CD8-positive, alpha-beta memory T cell (primary cell): ENCODE measurements at places on chromosomes 2 and 18.

DNA sequence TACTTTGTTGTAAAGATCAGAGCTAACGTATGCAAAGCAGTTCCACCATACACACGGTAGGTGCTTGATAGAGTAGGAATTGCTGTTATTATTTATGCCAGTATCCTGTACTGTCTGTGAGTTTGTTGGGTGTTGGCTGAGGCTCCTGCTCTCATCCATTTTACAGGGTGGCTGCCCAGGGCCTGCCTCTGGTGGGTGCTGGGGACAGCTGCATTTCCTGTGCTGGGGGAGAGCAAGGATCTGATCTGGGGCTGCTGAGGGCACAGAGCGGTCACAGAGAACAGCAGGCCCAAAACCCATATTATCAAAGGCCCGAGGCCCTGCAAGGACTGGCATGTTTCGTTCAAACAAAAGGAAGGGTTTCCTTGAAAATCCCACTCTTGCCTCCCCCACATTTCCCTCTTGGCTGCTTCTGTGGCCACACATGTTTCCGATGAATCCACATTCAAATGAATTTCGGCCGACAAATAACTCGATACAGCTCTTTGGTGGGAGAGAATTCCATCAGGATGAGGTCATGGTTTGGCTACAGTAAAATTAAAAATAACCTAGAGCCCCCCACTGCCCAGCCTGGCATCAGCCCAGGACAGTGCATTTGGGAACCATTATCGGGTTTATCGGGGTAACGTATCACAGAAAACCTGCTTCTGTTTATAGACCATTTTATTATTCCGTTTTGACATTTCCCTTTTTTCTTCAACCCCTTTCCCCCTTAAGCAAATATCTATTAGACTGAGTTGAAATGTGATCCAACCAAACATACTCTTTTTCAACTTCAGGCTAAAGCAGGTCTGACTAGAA lies 143.4 kb downstream of the CYRIA start:
- DNase-seq: no peak

- DNase-seq: no peak
Observed at GRCh38 chr2:26534865-26535662, 57.1 kb upstream of the OTOF start.

DNA sequence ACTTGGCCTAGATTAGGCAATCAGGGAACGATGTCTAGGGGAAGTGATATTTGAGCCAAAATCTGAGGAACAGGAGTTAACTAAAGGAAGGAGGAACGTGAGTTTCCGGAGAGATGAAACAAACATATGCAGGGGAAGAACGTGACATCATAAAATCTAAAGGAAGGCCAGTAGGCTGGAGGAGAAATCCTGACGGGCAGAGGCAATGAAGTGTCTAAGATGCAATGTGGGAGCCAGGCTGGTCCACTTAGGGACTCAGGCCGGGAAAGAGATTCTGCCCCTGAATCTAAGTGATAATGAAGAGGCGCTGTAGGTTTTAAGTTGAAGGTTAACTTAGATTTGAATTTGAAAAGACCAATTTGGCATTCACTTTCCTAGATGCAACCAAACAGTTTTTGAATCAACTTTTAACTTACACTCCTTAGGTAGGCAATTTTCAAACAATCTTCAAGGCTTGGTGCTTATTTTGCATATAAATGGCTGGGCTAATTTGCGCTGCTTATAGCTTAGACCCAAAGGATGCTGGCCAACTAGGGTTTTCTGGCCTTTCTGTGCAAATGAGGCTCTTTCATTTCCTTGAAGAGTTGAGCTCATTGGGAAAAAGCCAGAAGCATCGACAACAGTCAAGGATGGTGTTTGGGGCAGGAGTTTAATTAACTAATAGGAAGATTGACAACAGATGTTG lies 221.7 kb downstream of the SOX11 start:
- no peak for DNase-seq

- no peak for DNase-seq
Observed at GRCh38 chr2:74708883-74709282, 54.8 kb downstream of the SEMA4F start.

DNA sequence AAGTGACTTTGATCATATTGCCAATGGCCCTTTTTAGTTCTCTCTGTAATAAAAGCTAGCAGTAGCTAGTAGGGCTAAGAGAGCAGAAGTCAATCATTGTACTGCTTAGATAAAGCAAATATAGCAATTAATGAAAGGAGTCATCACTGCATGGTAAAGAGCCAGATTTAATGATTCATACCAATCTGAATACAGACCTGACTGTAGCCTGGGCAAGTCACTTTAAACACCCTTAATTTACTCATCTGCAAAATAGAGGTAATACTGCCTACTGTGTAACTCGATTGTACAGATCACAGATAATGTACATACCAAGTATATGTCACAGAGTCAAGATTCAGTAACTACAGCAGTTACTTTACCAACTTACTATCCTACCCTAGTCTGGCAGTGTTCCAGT lies 63.6 kb downstream of the ASXL2 start:
- no peak for DNase-seq

- no peak for DNase-seq
Observed at GRCh38 chr2:70977605-70978205, 725 bp upstream of the ANKRD53 start.
